Body of pancreas (tissue), 4 donors: ENCODE measurements at places on chromosomes 16 and 17. TPM values are rescaled to one million over a fixed set of nuclear protein-coding genes. Genes with fewer than 3 reads are reported as not detected.

GRCh38 chr16:85600078-85600477, 13.0 kb upstream of the GSE1 start:
- DNase-seq = peak; percentile 83

DNA sequence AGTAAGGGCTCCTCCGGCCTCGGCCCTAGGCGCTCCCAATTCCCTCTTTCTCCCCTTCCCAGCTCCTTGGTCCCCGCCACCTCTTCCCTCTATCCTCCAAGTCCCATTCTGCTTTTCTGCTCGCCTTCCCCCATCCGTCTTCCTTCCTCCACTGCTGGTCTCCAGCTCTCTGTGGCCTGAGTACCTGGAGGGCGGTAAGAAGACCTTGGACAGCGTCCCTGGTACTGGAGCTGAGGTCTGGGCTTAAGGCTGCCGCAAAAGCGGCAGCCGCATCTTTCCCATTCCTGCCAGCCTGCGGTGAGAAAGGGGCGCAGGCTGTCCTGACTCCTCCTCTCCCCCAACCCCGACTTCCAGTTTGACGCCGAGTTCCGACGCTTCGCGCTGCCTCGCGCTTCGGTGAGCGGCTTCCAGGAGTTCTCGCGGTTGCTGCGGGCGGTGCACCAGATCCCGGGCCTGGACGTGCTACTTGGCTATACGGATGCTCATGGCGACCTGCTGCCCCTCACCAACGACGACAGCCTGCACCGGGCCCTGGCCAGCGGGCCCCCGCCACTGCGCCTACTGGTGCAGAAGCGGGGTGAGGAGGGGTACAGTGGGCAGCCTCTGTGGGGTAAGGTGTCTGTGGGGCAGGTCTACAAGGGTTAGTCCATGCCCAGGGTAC, 471 bp downstream of the PARD6A start:
- peak; percentile 40 for DNase-seq

DNA sequence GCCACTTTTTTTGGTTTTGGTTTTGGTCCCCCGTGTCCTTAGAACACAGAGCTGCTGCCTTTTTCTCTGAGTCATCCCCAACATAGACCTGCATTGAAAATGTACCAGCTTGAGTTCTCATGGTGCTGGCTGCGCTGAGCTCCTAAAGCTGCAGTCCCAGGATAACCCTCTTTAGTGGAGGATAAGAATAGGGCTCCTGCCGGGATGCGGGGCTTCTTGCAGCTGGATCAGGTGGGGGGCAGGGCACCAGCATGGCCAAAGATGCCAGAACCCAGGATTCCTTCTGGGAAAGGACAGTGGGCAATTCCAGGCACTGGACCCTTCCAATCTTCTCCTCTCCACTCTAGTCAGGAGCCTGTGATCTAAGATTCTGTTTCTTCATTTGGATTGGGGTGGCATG, 8.3 kb upstream of the CLUH start:
- no peak for DNase-seq

GRCh38 chr17:71963351-71963750, 157.5 kb upstream of the SOX9 start:
- no peak for DNase-seq

- DNase-seq = no peak
Observed at GRCh38 chr17:81992306-81993102, 15.1 kb downstream of the ASPSCR1 start.

DNA sequence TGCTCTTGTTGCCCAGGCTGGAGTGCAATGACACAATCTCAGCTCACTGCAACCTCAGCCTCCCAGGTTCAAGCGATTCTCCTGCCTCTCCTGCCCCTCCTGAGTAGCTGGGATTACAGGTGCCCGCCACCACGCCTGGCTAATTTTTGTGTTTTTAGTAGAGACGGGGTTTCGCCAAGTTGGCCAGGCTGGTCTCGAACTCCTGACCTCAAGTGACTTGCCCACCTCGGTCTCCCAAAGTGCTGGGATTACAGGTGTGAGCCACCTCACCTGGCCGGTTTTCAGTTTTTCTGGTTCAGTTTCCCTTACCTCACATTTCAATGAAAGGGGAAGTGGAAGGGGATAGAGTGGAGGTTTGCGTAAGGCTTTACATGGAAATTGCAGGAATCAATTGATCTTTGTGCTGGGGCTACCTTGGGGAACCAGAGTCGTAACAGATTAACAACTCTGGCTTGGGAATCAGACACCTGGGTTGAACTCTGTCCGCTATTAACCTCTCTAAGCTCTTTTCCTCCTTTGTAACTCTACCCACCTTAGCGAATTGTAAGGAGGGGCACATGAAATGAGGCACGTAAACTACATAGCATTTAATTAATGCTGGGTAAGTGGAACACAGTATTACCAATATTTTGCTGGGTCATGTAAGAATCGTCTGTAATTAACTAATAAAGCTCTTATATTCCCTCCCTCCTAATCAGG, 3.2 kb downstream of the MPV17L start:
- DNase-seq = peak; percentile 73

GRCh38 chr16:1745181-1745899, 26.0 kb downstream of the NME3 start:
- no peak for DNase-seq

GRCh38 chr16:78895681-78896080, 704.9 kb downstream of the MAF start:
- DNase-seq = no peak

The TBC1D3K gene
- total RNA-seq = not detected

The GGT6 gene
- total RNA-seq = 85.7 TPM
